ENCODE measurements at places on chromosomes 12 and 14.

DNA sequence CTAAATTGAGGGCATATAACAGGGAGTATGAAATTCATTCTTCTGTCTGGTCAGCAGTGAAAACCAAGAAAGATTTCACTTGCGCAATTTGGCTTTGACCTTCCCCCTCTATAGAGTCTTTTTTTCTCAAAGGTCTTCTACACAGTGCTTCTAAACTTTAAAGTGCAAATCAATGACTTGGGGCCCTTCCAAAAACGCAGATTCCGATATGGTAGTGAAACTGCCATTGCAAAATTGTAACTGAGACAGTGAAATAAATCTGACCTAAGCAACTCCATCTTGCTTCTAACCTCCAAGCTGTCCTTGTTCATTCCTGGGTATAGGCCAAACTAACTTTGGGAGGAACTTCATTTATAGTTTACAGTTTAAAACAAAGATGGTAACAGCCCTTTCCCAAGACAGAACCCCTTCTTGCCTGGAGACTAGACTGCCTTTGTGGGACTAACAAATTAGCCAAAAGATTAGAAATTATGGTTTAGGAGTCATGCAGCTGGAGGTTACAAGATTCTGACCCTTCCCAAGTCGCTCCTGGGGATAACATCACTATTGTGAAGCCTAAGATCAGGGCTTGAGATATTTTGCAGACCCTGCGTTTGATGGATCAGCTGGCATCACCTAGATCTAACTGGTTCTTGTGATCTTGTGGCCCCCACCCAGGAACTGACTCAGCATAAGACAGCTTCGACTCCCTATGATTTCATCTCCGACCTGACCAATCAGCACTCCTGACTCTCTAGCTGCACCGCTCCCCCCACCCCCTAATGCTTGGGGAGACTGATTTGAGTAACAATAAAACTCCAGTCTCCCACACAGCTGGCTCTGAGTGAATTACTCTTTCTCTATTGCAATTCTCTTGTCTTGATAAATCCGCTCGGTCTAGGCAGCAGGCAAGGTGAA is 5.0 kb downstream of the SLC25A21 start:
- DNase-seq = no peak

DNA sequence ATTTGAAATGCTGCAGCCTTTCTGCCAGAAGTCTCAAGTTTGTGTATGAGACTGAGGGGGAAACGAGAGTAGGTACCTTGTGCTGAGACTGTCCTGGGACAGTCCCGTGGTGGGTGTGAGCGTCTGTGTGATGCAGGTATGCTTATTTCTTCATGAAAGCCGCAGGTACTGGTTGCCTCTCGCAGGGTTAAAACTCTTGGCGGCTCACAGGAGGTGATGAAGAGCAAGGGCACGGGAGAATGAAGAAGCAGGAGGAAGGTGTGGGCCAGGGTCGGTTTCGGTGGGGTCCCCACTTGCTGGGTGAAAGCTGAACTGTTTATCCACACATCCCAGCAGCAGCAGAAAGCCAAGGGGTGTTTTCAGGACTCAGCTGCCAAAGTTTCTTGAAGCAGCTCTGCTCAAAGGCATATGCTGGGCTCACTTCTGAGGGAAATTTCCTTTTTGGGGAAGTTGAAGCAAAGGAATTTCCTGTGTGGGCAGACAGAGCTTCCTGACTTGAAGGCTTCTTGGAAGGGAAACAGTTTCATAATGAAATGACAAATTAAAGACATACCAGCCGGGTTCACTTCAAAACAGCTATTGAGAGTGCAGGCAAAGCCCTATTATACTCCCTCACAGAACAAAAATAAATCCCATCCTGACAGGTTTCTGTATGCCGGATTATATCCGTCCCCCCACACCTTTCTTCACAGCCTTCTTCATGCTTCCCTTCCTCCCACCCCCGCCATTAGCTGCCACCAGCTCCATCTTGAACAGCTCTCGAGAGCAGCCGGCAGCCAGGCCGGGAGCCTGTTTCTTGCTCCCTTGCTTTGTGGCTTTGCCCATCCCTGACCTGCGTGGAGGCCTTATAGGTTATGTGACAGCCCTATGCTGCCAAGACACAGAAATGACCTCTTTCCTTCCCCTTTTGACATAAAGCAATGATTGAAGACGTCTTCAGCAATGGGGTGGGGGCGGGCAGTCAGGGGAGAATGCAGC is 116.6 kb downstream of the ETV6 start:
- peak; percentile 89 for DNase-seq

DNA sequence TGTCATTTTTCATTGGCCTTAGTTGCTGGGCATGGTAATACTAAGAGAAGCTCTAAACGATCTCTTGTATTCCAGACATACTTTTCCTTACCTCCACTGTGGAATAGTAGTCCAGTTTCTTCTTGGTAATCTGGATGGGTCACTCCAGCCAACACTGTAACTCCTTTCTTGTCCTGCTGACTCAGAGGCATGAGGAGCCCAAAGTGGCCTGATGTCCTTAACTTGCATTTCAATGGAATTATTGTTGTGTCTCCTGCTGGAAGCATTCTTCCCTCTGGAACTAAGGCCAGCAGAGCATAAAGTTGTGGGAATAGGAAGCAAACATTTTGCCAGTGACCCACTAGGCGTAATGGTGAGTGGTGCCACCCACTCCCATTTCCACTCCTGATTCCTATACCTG is 33.1 kb downstream of the DAAM1 start:
- DNase-seq = peak; percentile 29

- no peak for DNase-seq
Measured at GRCh38 chr12:56141946-56142784, 10.2 kb upstream of the MYL6B start.

DNA sequence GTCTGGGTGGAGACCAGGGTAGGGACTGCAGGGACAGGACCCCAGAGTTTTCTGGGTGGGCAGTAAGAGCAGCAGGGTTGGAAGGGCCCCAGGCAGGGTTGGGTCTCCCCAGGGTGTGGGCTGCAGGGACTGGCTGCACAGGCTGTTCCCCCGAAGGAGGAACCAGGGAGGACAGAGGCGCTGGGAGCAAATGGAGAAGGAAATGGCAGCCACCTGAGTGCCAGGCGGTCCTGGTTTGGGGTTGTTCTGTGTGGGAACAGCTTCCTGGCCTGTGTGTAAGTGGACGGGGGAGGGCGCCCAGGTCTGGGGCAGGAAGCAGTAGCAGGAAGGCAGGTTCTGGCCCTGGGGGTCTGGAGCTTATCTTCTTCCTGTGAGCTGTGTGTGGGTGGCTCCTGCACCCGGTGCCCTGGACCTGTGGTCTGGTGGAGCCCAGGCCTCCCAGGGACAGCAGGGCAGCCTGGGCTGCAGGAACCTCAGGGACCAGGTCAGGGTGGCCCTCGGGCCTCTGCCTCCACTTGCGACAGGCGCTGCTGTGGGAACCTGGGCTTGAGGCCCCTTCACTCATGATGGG is 372.8 kb downstream of the TMEM121 start:
- no peak for DNase-seq

GRCh38 chr12:77940011-77940423 is 109.3 kb downstream of the NAV3 start:
- DNase-seq = peak; percentile 92

DNA sequence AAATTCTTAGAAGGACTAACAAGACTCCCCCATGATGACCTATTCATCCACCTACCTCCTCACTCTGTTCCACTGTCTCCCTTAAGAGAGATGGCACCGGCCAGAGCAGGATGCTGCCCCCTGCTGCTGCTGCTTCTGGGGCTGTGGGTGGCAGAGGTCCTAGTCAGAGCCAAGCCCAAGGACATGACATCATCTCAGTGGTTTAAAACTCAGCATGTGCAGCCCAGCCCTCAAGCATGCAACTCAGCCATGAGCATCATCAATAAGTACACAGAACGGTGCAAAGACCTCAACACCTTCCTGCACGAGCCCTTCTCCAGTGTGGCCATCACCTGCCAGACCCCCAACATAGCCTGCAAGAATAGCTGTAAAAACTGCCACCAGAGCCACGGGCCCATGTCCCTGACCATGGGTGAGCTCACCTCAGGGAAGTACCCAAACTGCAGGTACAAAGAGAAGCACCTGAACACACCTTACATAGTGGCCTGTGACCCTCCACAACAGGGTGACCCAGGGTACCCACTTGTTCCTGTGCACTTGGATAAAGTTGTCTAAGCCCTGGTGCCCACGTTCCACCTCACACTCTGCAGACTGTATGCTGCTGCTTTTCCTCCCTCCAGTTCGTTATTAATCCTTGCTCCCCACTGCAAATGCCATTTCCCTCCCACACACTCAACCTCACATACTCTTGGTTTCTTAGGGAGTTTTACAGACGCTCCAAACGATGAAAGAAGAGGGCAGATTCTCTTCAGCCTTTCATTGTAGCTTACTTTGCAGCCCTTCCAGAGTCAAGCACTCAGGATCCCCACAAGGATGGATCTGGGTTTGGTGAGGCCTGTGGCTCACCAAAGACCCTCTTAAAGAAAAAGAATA is at the start of gene RNASE8:
Gene RNASE8 (plus strand): TSS at position 20 of the 873 bp plus-strand sequence. CDS start 71 bp downstream, at position 91.
- DNase-seq = peak; percentile 50

GRCh38 chr12:47004634-47005033 is 74.8 kb upstream of the PCED1B start:
- DNase-seq = no peak

- DNase-seq = peak; percentile 89
Measured at GRCh38 chr12:62332598-62332997, 72.4 kb downstream of the USP15 start.

Data from EH (cell line).